ENCODE measurements at places on chromosomes 5 and 9.

DNA sequence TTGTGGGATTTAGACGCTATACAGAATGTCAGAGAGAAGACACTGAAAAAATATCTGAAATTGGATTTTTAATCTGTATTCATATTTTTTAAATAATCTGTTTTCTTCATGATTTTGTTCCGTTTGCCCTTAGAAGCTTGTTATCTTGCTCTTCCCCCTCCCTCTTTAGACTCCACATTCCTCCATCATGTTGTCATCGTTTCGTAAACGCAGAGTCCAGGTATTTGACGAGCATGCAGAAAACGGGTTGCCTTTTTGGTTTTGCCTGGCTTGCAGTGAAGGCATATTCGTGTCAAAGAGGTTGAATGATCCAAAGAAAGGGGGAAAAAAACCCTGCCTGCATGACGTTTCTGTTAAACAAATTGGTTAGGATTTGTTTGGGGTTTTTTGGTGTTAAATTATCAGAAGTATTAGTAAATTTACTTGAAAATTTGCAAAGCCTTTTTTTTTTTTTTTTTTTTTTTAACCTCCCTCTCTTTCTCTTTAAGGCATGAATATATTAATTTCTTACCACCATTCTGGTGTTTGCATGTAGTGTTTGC is 2.9 kb downstream of the SPTAN1 start:
- no peak for DNase-seq

DNA sequence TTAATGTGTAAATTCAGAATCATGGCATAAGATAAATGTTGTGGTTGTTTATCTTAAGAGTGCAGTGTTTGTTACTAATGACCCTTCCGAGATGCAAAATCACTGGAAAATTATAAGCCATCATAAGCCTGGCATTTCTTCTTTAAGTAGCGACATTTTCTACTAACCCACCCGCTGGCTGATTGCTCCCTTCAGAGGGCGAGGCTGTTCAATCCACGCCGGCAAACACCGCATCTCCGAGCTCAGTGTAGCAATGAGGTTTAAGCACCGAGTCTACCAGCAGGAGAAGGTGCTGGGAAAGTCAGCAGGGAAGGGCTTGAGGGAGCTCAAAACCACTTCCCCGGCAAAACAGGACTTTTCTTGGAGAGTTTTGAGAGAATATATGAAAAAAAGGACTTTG is 52.7 kb downstream of the AK8 start:
- DNase-seq, result no peak

DNA sequence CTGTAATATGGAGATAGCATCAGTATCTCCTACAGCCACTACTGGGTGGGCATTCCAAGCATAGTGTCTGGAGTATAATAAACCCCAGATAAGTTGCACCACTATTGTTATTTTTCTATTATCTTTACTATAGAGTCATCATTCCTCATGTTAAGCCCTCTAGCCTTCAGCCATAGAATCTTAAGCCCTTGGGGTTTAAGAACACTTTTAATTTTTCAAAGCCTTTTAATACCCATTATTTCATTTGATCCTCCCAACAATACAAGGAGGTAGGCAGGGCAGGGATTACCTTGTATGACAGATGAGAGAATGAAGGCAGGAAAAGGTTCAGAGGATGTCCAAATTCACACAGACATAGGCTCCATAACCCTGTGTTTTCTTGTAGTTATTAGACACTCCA is 112.5 kb downstream of the EBF1 start:
- DNase-seq, result no peak

GRCh38 chr5:55232271-55232984 is 980 bp downstream of the CCNO start:
- DNase-seq, result no peak

DNA sequence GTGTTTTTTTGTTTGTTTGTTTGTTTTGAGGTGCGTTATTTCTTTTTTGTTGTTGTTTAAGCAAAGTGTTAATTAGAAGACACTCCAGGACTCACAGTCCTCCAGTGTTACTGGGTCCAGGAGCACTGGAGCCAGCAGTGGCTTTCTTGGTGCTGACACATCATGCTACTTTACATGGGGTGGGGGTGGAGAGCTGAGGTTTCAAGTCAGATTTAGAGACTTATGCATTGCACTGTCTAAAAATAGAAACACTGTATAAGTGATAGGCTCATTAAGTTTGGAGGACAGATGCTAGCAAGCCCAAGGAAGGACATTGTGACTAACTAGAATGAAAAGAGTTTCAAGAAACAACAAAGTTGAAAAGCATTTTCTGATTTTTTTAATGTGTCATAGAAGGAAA is 2209.2 kb downstream of the MAT2B start:
- DNase-seq, result no peak

GRCh38 chr5:138597661-138598400 is 22.6 kb upstream of the HSPA9 start:
- DNase-seq, result no peak

- DNase-seq, result no peak
Observed at GRCh38 chr9:37028420-37029031, 5.5 kb downstream of the PAX5 start.

All from hematopoietic multipotent progenitor cell (in vitro differentiated cells).